Stimulated activated naive B cell treated with anti-CD40 and anti-IgM and Interleukin-4, amounts not matched to agents 10 μg/mL and 1 μg/mL and 100 μg/mL, for 72 hours (primary cell): ENCODE measurements at places on chromosomes 3 and 15.

DNA sequence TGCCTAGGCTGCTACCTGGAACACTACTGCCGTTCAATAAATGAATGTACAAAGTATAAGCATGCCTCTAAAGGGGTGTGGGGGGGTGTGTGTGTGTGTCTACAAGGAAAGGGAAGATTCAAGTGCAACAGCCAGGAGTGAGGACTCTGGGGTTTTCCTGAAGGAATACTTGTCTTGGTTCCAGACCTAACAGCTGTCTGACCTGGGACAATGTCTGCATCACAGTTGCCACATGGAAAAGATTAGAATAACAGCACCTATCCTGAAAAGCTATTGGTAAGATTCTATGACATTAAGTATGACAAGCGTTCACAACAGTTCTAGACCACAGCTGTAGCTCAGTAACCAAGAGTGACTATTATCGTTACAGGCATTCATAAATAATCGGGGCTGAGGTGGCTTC lies 345.2 kb downstream of the FOXP1 start:
- DNase-seq, result no peak

DNA sequence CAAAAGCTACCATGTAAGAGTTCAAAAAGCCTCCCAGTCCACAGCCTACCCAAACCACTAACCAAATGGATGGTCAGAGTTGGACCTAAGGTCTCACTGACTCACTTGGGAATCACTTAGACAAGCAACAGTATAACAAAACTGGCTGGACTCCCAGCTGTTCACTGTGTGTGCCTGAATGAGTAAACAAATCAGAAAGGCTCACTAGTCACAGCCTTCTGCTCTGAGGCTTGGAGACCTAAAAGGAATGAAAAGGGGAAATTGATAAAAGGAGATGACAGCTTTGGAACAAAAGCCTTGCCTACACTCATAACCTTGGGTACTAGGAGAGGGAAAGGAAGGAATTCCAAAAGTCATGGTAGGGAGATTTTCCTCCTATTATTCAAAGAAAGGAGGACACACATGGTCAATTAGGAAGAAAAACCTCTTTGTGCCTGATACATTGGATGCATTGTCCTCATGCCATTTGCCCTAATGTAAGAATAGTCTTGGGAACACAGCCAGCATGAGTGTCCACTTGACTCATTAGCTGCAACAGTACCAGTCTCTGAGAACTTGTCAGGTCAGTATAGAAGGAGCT lies 92.3 kb downstream of the FRMD5 start:
- DNase-seq, result no peak

GRCh38 chr3:56989169-56989976 lies 71.1 kb upstream of the SPATA12 start:
- no peak for DNase-seq

- no peak for DNase-seq
These were observed 12.0 kb downstream of the NFKBIZ start for GRCh38 chr3:101861212-101861788.

DNA sequence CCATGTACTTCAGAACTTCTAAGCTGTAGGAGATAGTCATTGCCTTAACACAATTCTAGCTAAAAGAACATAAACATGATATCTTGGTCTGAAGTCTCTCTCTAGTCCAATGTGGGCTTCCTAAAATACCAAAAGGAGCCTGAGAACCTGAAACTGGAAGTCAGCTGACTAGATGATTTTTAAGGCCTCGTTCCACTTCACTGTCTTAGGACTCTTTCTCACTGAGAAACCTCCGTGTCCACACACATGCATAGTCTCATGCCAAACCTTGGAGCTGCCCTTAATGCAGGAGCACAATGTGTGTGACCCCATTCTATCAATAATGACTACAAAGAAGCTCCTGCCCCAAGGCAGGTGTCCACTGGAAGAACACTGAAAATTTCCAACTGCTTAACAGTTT lies 87.7 kb downstream of the ETFA start:
- DNase-seq, result no peak

GRCh38 chr3:69723389-69723788 lies 15.9 kb upstream of the MITF start:
- DNase-seq, result no peak

GRCh38 chr3:53545310-53545995 lies 51.0 kb downstream of the CACNA1D start:
- no peak for DNase-seq

- DNase-seq, result no peak
These were observed 254.2 kb downstream of the PLOD2 start for GRCh38 chr3:145906755-145907154.

DNA sequence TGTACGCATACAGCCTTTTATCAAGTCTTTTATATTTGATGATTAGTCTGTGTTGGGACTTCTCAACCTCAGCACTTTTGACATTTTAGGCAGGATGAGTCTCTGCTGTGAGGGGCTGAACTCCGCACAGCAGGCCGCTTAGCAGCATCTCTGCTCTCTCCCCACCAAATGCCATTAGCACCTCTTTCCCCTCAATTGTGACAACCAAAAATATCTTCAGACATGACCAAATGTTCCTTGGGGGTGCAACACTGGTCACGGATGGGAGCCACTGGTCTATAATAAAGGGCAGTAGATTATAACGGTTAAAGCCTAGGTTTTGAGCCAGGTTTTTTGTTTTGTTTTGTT lies 109.7 kb upstream of the LRIG1 start:
- DNase-seq, result no peak

DNA sequence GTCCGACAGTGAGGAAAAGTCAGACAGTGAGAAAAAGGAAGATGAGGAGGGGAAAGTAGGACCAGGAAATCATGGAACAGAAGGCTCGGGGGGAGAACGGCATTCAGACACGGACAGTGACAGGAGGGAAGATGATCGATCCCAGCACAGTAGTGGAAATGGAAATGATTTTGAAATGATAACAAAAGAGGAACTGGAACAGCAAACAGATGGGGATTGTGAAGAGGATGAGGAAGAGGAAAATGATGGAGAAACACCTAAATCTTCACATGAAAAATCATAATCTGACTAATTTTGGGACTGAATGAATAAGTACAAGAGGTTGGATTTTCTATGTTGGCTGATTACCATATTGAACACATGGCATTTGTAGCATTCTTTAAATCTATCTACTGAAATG lies 26.2 kb downstream of the SEC62 start:
- no peak for DNase-seq

- DNase-seq, result no peak
These were observed 333.4 kb downstream of the THSD4 start for GRCh38 chr15:71448688-71449114.

GRCh38 chr3:13543253-13543652 lies 5.7 kb upstream of the FBLN2 start:
- DNase-seq, result no peak

GRCh38 chr3:11544412-11545181 lies 99.1 kb downstream of the VGLL4 start:
- no peak for DNase-seq

- no peak for DNase-seq
These were observed 62.6 kb downstream of the MFSD1 start for GRCh38 chr3:158864492-158864891.

DNA sequence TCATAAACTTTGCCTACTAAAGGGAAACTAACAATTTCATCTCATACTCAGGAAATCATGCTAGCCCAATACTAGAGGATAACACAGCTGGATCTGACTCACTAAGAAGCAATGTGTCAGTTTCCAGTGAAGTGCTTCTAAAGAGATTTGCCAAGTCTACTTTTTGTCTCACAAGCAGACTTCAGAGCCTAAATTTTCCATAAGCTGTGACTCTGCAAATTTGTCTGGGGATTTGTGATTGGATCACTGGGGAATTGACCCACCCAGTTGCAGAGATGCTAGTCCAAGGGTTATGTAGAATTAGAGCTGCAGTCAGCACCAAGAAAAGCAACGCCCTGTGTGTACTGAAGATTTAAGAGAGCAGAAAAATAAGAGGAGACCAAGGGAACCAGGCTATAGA lies 647.1 kb downstream of the NTRK3 start:
- DNase-seq, result no peak

DNA sequence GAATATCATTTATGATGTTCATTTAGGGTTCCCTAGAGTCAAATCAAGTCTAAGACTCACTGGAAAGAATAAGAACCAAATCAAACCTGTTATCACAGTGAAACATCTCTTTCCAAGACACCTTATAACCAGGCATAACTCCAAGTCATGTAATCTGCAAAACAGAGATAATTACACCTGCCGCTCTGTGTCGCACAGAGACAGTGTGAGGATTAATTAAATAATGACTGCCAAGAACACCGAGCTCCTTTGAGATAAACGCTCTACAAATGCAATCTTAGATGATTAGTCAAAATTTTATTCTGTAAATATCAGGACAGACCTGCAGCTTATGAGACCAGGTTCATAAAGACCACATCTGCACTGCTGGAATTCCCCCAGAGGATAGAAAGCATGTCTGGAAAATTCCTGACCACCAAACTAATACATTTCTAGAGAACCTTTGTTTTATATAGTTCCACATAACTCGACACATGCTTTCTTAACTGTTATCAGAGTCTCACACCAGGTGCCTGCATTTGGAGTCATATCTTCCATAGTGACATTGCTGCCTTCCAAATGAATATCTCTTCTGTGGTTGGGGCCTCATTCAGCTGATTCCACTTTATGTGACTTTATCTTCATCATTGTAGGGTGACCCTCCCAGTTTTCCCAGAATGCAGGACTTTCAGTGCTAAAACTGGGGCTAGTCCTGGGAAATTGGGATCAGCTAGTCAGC lies 252.8 kb downstream of the CD47 start:
- DNase-seq, result no peak

DNA sequence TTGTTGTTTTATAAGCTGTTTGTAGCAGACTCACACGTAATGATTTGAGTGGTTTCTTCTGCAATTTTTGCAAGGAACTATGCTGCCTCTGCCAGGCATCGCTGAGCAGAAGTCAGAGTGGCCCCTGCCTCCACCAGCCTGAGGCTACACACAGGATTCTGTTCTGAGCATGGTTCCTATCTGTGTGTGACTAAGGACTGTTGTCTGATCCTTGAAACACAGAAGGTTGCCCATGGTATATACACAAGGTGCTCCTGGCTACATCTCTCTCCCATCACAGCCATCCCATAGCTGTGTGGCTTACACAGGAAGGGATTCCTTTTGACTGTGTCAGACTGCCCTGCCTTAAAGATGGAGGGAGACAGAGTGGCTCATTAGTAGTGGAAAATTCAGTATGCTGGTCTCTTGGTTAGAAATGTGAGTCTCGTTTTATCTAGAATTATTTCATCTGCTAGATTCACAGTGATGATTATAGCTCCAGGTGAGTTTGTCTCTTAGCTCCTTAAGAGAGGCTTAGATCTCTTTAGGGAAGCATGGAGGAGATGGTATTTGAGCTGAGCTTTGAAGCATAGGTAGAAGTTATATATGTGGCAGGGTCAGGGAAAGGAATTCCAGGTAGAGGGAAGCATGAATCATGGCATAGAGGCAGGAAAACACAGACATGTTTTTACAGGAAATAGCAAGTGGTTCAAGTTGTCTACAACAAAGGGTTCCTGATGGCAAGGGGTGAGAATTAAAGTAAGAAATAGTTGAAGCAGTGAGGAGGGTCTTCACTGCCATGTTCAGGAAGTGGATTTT lies 37.5 kb downstream of the SNAPC5 start:
- no peak for DNase-seq

DNA sequence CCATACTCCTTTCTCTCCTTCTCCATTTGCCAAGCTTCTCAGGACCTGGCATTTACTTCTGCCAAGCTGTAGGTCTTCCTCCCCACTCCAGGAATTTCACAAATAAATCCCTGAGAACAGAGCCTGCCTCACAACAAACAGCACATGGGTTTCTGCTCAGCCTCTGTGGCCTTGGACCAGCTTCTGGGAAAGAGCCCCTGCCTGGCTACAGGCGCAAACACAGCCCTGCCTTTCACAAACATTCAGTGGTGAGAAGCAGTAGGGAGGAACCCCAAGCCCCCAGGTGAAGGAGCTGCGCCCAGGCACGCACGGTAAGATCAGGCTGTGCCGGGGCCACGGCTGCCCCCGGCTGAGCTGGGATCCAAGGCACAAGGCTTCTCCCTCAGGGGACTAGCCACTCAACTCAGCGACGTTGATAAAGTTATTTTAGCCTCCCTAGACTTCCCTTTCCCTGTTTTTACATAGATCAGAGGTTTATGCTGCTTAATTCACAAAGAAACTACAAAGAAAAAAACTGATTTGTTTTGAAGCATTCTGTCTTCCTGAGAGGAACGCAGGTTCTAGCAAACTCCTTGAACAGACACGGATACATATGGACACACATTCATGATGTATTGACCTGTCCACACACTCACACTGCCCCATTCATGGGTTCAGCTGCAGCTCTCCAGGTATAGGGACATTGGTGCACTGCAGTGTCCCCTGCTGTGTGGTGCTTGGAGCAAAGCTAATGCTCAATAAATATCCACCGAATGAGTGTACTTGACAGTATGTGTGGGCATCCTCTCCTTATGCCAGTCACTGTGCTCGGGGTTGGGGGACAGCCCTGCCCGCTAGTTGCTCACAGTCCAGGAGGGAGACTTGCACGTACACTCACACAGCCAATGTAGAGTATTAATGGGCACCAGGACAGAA lies 25.4 kb downstream of the HES1 start:
- no peak for DNase-seq

DNA sequence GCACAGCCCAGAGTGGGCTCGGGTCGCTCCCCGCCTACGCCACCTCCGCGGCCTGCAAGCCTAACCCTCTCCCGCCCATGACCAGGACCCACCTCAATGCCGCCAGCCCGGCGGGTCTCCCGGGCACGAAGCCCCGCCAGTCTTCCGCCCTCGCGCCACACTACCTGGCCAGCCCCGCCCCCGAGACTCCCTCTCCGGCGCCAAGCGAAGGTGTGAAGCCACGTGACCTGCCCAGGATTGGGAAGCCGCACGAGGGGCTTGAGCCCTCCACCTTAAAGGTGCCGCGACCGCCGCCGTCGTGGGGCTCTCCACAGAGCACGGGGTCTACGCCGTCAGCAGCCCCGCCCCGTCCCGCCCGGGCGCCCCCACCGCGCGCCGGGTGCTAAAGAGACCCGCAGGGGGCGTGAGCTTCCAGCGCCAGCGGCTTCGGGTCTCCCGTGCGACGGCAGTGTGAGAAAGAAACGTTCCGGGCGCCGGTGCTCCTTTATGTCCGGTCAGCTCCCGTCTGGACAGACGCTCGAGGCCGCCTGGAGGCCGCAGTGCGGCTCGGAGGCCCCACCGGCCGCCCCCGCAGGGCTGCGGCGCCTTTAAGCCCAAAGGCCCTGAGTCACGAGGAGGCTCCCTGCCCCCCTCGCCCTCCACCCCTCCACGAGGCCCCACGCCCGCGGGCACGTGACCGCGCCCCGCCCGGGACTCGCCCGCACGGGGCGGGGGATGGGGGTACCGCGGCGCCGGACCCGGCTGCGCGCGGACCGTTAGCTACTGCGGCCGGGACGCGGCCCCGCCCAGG lies at the start of gene CPEB1:
CPEB1 (minus strand) TSS at position 319 of the 790 bp plus-strand sequence. CDS start 18,904 bp downstream, outside the sequence.
- no peak for DNase-seq

- no peak for DNase-seq
These were observed 417.0 kb upstream of the AGTR1 start for GRCh38 chr3:148280623-148281242.

- DNase-seq, result no peak
These were observed 1.4 kb downstream of the FEZF2 start for GRCh38 chr3:62371720-62372591.
